ENCODE measurements at places on chromosomes 12 and 14.
A peak's percentile ranks its signal among the peaks of the same experiment; 100 is the strongest.

DNA sequence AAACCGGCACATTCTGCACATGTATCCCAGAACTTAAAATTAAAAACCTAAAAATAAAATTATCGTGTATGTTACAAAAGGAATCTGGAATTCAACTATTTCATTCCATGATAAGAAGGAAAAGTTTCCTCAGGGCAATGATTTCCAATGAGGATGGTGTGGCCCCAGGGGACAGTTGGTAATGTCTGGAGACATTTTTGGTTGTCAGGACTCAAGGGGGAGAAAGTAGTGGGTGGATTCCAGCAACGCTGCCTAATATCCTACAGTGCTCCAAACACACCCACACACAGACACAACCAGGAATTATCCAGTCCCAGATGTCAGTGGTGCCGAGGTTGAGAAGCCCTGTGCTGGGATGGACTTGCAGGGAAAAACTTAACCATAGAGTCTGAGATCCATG lies 228.3 kb downstream of the TMEM132D start:
- no peak for DNase-seq

DNA sequence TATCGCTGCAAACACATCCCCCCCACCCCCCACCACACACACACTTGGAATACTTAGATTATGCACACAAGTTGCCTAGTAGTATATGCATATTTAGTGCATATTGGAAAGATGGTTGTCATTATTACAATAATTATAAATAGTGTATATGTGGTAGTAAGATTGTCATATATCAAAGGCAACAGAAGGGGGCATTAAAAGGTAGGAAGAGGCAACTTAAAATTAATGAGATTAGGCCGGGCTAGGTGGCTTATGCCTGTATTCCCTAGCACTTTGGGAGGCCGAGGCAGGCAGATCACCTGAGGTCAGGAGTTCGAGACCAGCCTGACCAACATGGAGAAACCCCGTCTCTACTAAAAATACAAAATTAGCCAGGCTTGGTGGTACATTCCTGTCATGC lies 52.1 kb downstream of the GSC start:
- no peak for DNase-seq

DNA sequence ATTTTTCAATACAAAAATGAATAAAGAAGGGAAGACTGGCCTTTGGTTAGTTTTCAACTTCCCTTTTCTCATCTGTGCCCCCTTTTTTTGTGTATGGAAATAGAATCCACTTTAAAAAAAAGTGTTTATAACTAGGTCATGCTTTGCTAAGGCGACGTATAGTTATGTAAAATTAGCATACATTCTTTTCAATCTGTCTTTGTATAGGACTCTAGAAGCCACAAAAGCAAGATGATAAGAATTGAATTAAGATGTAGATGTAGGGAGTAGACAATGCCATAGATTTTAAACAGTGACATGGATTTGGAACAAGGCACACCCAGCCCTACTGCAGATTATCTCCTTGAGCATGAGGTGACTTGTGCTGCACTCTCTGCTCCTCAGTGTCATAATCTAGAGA lies 354.3 kb downstream of the TMTC2 start:
- no peak for DNase-seq

DNA sequence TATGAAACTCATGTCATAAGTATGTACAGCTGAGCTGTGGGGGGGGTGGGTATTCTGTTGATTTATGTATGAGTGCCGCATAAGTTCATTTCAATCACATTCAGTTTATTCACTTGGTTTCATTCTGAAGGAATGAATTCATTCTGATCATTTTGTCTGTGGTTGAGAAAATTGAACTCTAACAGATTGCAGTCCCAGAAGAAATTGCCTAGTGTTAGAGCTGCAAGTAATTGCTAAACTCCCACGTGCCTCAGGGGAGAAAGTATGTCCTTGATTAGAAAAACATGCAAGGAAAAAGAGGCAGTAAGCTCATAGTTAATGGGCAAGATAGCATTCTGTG lies 442.4 kb upstream of the MGAT4C start:
- DNase-seq, result no peak

DNA sequence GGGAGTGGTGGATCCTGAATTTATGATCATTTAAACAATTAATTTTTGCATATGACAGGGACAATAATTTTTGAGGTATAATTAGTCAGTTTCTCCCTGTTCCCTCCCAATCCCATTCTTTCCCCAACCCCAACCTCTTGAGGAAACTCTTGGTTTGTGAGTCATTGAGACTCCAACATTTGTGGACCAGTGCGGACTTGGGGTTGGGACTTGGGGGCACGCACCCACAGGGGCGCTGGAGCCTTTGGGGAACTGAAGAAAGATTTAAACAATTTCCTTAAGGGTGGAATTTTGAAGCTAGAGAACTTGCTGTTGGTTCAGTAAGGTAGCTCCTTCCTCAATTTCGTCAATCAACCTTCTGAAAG lies 17.4 kb upstream of the PTGR2 start:
- no peak for DNase-seq

GRCh38 chr12:54000116-54001114 lies at the start of gene HOXC9:
Gene HOXC9, plus strand, starts transcription at chr12:54000161. Its CDS starts 28 bp downstream, at chr12:54000189.
- no peak for DNase-seq

- DNase-seq, result no peak
Measured at GRCh38 chr12:129885287-129885686, 18.5 kb downstream of the TMEM132D start.

DNA sequence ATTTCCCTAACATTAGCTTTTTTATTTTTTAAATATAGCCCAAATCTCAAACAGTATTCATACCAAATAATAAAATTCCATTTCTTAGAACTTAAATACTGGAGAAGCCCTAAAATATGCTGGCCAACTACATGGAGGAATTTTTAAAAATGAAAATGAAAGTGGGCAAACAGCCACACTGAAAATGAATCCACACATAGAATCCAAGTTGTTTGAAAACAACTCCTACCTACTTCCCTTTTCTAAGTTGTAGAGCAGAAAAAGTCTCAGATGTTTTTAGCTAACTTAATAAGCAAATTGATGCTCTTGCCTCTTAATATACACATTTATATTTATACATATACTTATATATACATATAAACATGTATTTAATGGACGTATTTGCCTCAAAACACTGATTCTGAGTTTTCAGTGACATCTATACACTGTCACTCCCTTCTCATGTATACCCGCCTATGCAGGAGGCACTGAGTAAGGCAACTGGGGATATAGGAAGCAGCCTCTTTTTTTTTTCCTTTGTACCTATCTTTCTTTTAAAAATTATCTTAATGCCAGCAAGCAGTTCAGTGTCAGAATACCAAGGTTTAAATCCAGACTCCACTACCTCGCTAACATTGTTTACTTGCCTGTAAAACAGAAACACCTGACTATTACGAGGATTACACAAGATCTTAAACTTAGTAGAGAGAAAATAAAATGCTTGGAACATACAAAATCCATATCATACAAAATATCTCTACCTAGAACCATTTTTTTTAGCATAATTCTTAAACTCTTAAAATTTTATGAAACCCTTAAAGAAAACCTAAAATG lies 13.3 kb downstream of the DICER1 start:
- DNase-seq, result no peak

DNA sequence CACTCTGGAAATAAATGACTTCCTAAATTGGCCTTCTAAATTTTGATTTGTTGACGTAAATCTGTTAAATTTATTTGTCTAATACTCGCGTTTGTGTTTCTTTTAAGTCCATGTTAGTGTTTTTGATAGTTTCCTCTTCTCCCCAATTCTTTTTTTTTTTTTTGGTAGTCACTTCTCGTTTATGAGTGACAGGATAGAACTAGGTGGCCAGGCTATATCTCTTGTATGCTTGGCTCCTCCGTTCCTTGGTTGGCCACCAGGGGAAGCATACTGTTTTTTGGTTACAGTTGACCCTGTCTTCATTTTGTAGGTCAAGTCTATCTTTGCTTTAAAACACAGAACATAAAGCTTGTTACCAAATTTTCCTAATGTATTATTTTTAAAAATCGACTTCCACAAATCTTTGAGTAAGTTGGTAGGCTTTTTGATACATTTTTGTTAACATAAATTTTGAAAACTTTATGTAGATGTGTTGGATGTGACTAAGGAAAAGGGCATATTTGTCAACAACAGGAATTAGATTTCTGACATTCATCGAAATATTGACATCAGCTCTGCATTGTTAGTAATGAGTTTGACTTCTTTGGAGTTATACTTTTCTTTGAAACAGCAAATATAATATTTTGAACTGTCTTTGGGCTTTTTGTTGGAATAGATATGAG lies 2.2 kb downstream of the RCOR1 start:
- DNase-seq, result peak; percentile 82

DNA sequence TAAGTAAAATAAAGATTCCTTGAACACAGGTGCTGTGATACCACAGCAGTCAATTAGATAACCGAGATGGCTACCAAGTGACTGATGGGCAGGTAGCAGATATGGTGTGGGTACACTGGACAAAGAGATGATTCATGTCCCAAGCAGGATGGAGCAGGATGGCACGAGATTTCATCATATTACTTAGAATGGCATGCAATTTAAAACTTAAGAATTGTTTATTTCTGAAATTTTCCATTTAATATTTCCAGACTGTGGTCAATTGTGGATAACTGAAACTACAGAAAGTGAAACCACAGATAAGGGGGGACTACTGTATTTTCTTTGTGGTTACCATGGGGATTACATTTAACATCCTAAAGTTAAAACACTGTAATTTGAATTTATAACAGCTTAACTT lies 7.5 kb upstream of the ZFP36L1 start:
- DNase-seq, result peak; percentile 57

Measured in epithelial cell of esophagus (primary cell).